ENCODE measurements at places on chromosomes 7 and 10. TPM values are rescaled to one million over a fixed set of nuclear protein-coding genes. Genes with fewer than 3 reads are reported as not detected.

DNA sequence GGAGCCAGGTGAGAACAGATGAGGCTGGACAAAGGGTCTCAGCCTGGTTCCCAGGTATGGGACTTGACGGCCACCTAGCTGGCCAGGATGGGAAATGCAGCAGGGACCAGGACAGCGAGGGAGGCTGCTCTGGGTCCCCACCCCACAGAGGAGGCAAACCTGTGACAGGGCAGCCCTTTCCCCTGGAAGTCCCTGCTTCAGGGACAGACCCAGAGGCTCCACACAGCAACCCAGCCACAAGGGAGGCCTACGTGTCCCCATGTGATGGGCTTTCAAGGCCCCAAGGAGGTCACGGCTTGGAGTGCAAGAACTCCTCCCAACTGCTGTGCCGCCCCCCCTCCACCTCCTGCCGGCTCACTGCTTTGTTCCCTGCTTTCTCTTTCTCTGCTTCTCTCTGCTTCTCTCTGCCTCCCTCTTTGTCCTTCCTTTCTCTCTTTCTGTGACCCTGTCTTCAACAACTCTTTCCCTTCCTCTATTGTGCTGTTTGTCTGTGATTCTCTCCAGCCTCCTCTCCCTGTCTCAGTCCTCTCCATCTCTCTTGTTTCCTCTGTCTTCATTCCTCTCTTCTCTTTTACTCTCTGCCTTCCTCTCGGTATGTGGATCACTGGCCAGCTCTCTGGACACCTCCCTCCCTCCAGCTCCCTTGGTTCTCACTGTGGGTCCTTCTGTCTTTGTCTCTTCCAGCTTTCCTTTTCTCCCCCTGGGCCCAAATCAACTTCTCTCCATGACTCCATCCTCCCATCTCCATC, 9.6 kb upstream of the EIF5AL1 start:
- peaks cover 33% of the 10 kb centered on the region for H3K4me1 ChIP-seq
- no peak overlapping the region for H3K4me3 ChIP-seq
- no peaks in the 10 kb centered on the region for H3K36me3 ChIP-seq
- no peak overlapping the region for H3K27ac ChIP-seq
- no peak for DNase-seq

DNA sequence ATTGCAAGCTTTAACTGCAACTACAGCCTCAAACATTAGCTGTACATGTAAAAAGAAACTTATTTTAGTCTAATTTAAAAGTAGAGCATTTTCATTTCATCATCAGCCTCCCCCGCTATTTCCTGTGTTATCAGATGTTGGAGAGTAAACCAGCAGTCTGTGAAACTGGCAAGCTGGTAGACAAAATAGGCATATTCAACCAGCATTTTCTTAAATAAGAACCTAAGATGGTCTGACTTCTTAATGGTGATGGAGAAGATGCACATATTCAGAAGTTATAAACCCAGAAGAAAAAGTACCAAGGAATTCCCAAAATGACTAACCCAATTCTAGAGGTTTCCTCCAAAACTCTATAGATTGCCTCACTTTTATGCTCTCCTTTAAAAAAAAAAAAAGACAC, 24.9 kb downstream of the PIK3AP1 start:
- H3K4me3 ChIP-seq: peak overlapping the region; percentile 13
- H3K36me3 ChIP-seq: peaks cover 2% of the 10 kb centered on the region
- no peaks in the 10 kb centered on the region for H3K27me3 ChIP-seq
- H3K27ac ChIP-seq: peak overlapping the region; percentile 76

DNA sequence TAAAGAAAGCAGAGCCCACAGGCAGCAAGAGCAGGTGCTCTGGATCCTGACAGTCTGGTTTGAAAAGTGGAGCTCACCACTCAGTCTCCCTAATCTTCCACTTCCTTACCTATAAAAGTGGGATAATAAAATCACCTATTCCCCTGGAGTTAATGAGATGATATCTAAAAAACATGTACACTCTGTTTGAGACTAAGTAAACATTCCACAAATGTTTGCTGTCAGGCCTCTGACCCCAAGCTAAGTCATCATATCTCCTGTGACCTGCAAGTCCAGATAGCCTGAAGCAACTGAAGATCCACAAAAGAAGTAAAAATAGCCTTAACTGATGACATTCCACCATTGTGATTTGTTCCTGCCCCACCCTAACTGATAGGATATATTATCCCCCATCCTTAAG, 1324.5 kb downstream of the XPNPEP1 start:
- no peak for DNase-seq
- no peak overlapping the region for H3K27ac ChIP-seq
- H3K36me3 ChIP-seq: no peaks in the 10 kb centered on the region
- H3K4me1 ChIP-seq: no peaks in the 10 kb centered on the region
- no peaks in the 10 kb centered on the region for H3K27me3 ChIP-seq

GRCh38 chr10:69730251-69731156, 71.2 kb upstream of the COL13A1 start:
- H3K4me1 ChIP-seq: peaks cover 17% of the 10 kb centered on the region
- no peaks in the 10 kb centered on the region for H3K36me3 ChIP-seq
- DNase-seq: no peak
- peaks cover 21% of the 10 kb centered on the region for H3K27me3 ChIP-seq
- H3K4me3 ChIP-seq: no peak overlapping the region
- no peak overlapping the region for H3K27ac ChIP-seq

DNA sequence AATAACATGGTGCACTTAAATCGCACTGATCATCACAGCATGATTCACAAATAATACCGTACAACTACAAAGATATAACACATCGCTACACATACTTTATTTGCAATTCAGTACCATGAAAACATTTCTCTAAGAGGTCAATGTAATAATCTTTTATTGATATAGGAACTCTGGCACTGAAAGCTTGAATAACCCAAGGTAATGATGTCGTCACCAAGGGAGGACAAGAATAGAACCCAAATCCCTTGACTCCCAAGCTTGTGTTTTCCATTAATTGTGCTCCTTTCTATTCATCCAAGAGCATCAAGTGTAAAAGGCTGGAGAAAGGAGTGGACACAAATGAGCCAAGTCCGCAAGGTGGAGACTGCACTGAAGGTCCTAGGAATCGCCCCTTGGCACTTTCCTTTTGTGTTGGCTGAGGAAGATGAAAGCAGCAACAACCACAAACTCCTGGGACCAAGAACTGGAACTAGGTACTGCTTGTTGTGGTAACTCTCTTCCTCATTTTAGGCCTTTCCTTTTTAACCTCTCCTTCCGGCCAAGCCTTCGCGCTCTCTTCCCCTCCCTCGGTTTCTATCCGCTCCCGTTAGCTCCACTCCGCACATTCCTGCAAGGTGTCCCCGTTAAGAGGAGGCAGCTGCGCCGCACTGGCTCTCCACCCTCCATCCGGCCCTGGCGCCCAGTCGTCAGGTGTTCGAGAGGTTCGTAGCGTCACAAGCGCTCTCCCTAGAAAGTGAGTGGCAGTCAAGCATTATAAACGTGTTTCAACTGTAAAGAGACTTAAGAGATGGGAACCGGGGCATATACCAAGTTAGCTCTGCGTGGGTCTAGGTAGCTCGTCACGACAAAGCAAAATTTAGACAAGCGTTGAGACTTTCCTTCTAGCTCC, 1.0 kb upstream of the CBLL1 start:
- peak overlapping the region; percentile 100 for H3K27ac ChIP-seq
- H3K4me1 ChIP-seq: peaks cover 40% of the 10 kb centered on the region
- peak overlapping the region; percentile 95 for H3K4me3 ChIP-seq
- H3K36me3 ChIP-seq: peaks cover 5% of the 10 kb centered on the region

GRCh38 chr10:75072727-75073126, 38.7 kb upstream of the SAMD8 start:
- no peak overlapping the region for H3K27ac ChIP-seq
- H3K27me3 ChIP-seq: no peaks in the 10 kb centered on the region
- H3K4me1 ChIP-seq: peaks cover 13% of the 10 kb centered on the region
- no peaks in the 10 kb centered on the region for H3K36me3 ChIP-seq

GRCh38 chr7:100506356-100506923, 22.7 kb downstream of the NYAP1 start:
- DNase-seq: no peak
- H3K36me3 ChIP-seq: no peaks in the 10 kb centered on the region
- peaks cover 5% of the 10 kb centered on the region for H3K27me3 ChIP-seq
- H3K4me1 ChIP-seq: no peaks in the 10 kb centered on the region
- H3K4me3 ChIP-seq: no peak overlapping the region
- no peak overlapping the region for H3K27ac ChIP-seq

GRCh38 chr7:106354822-106355221, 70.0 kb upstream of the NAMPT start:
- H3K4me1 ChIP-seq: peaks cover 6% of the 10 kb centered on the region
- H3K4me3 ChIP-seq: no peak overlapping the region
- DNase-seq: no peak
- H3K27ac ChIP-seq: no peak overlapping the region
- peaks cover 19% of the 10 kb centered on the region for H3K36me3 ChIP-seq

DNA sequence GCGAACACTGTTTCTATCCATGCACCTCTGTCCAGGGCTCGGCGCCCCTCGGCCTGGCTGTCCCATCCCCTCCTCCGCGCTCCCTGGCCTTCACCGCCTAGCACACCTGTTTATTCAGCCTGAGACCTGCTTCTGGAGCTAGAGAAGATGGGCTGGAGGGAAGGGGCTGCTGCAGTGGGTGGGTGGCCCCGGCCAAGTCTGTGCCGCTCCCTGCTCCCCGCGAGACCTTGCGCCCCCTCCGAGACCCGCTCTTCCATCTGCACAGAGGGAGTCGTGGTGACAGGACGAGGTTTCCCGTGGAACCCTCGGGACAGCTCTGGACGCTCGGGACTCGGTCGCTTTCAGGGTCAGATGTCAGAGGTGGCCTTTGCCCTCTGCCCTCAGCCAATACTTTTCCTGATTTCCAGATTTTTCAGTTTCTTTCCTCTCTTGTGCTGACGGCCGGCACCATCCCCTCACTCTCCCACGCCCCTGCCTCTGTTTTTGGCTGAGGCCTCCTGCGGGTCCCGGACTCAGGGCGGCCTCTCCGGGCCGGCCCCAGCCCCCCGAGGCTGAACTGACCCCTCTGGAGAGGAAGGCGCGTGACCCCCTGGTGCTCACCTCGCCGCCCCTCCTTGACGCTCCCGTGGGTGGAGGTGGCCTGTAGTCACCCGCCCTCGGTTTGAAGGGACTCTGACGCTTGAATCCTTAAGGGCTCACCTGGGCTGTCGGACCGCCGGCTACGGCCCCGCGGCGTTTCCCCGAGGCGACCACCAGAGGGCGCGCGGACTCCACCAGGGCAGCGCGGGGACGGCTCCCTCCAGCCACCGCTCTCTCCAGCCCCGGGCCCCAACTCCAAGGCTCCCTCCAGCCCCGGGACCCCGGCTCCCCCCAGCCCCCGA, 15.6 kb downstream of the SHH start:
- H3K4me1 ChIP-seq: no peaks in the 10 kb centered on the region
- DNase-seq: peak; percentile 69
- H3K4me3 ChIP-seq: no peak overlapping the region
- no peaks in the 10 kb centered on the region for H3K36me3 ChIP-seq
- H3K27ac ChIP-seq: no peak overlapping the region

DNA sequence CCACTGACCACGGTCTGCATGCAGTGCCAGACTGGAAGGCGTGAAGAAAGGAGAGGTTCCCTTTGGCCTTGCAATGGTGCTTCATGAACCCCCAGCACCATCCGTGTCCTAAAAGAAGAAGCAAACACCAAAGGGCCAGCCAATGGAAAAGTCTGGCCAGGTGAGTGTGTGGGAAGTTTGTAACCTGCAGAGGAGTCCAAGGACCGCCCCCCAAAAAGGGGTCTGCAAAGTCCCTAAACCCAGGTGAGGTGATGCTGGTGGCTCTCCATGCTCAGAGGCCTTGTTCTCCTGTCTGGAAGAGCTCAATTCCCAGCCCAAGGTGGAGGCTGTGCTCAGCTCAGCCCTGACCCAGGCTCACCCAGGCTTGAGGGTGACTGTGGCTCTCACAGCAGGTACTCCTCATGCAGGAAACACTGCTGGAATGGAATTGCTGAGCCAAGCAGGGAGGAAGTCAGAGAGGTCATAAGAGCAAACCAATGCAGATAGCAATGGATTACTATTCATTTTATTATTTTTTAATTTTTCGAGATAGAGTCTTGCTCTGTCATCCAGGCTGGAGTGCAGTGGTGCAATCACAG, 52.4 kb upstream of the NANOS1 start:
- H3K36me3 ChIP-seq: no peaks in the 10 kb centered on the region

GRCh38 chr10:62239994-62240393, 28.6 kb downstream of the RTKN2 start:
- peaks cover 5% of the 10 kb centered on the region for H3K36me3 ChIP-seq
- no peak for DNase-seq
- no peak overlapping the region for H3K4me3 ChIP-seq

- no peaks in the 10 kb centered on the region for H3K36me3 ChIP-seq
- no peak overlapping the region for H3K27ac ChIP-seq
- no peak overlapping the region for H3K4me3 ChIP-seq
- no peaks in the 10 kb centered on the region for H3K4me1 ChIP-seq
- H3K27me3 ChIP-seq: peaks cover 16% of the 10 kb centered on the region
These were observed 83.8 kb downstream of the COL13A1 start for GRCh38 chr10:69885379-69886013.

DNA sequence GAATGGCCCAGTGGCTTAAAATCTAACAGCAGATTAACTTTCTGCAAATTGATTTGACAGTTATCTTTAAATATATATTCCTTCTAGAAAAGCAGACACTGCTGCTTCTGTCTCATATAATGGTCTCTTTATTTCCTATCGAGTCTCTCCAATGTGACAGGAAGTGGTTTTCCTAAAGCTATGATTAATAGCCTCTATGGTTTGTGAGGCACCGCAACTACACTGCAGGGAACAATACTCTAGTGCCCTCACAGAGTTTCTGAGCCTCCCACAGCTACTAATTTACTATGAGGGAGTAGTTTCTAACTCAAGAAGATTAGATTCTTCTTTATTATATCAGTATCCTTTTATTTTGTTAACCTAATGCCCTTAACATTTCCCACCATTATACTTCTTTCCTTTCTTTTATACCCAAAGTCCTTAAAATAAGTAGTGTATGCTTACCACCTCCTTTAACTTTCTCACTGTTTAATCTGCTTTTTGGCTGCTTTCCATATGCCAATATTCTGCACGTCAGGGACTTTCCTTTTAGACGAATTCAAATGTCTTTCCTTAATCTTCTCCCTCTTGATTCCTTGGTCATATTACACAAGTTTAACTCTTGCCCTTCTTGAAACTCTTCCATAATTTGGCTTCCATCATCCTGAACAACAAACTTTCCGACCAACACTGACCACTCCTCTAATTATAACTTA, 23.8 kb upstream of the AHR start:
- H3K36me3 ChIP-seq: peaks cover 25% of the 10 kb centered on the region
- H3K4me1 ChIP-seq: peaks cover 14% of the 10 kb centered on the region
- H3K27ac ChIP-seq: no peak overlapping the region
- no peak overlapping the region for H3K4me3 ChIP-seq
- DNase-seq: no peak

GRCh38 chr7:11607686-11608085, 224.3 kb downstream of the THSD7A start:
- no peak overlapping the region for H3K4me3 ChIP-seq
- H3K4me1 ChIP-seq: no peaks in the 10 kb centered on the region
- no peaks in the 10 kb centered on the region for H3K27me3 ChIP-seq
- no peak overlapping the region for H3K27ac ChIP-seq

Gene PRTFDC1
- total RNA-seq: 1.6 TPM

Gene TRIM74
- 1.8 TPM for total RNA-seq

Gene EPO
- not detected for total RNA-seq

Gene PKD2L1
- total RNA-seq: not detected

Gene IQUB
- not detected for total RNA-seq

Gene CH25H
- total RNA-seq: not detected

All from activated CD8-positive, alpha-beta memory T cell treated with anti-CD3 and anti-CD28 coated beads, Interleukin-2, amount 10 ng/mL, durations not matched to agents 7 days and 5 days (primary cell).